ENCODE measurements at places on chromosomes 11 and 22.

DNA sequence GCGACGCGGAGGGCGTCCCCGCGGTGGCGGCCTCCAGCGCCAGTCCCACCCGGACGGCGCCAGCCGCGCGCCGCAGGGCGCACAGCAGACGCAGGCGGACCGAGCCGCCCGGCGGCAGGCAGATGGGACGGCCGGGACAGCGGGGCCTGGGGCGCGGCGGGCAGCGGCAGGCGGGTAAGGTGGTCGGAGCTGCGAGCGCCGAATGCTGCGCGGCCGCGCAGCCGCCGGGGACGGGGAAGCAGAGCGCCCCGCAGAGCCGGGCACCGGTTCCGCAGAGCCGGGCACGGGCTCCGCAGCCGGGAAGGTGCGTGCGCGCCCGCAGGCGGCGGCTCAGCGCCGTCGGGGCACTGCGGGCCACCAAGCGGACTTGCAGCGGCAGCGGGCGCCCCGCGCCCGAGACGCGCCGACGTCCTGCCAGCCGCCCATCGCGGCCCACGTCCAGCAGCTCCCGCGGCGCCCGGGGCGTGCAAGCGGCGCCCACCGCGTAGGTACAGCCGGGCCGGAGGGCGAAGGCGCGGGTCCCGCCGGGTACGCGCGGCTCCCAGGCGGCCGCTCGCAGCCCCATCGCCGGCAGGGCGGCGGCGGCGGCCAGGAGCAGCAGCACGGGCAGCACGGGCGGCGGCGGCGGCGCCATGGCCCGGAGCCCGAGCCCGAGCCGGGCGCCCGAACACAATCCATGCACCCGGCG is 739 bp downstream of the CELSR1 start:
- no peak for DNase-seq

DNA sequence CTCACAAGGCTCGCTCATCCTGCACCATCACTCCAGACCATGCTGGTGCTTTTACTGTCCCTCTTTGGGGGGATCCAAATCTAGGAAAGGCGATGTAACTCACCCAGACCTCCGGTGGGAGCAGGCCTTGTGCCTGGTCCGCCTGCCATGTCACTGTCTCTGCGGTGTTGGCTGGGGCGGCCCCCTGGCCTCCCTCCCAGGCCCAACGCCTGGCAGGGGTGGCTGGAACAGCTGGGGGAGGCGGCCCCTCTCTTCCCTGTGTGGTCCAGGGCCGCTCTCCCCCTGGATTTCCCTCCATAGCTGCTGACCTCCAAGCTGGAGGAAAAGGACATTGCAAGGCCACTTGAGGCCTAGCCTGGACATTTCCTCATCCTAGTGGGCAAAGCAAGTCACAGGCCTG is 11.1 kb upstream of the MGAT3 start:
- DNase-seq = no peak

DNA sequence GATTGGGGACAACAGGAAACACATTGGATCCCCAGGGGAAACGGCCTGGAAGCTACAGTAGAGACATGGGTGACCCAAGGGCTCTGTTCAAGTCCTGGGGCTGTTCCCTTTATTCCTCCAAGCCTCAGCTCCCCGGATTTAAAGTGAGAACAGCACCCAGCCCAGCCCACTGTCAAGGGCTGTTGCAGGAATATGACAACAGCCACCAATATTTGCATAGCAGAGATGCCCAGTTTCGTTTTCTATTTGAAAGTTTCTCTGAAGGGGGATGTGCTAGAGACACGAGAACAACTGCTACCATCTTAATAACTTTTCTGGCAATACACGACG is 81.1 kb upstream of the WNT7B start:
- no peak for DNase-seq

DNA sequence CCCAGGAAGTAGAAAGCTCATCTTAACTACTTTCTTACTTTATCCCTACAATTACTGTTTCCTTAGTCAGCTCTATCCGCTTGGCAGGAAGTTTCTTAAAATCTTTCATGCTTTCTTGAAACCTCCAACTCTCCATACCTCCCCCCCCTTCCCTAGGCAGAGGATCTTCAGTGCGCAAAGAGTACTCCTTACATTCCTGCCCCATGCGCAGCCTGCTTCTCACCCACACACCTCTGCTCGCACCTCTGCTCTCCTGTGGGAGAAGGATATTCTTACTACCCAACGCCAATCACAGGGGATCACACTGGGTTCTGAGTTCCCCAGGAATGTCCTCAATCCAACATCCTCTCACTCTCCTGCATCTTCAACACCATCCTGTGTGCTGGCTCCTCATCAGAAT is 12.3 kb downstream of the TCF20 start:
- no peak for DNase-seq

DNA sequence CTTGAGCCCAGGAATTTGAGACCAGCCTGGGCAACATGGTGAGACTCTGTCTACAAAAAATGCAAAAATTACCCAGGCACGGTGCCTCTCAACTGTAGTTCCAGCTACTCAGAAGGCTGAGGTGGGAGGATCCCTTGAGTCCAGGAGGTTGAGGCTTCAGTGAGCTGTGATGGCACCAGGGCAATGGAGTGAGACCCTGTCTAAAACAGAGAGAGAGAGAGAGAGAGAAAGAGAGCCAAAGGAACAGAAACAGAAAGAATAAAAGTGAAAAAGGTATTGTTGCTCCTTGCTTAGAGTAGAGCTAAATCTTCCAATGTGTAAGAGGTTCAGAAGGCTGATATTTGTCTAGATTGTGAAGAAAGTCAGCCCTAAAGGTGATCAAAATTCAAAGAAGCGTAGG is 8.9 kb upstream of the ETS1 start:
- DNase-seq = no peak

DNA sequence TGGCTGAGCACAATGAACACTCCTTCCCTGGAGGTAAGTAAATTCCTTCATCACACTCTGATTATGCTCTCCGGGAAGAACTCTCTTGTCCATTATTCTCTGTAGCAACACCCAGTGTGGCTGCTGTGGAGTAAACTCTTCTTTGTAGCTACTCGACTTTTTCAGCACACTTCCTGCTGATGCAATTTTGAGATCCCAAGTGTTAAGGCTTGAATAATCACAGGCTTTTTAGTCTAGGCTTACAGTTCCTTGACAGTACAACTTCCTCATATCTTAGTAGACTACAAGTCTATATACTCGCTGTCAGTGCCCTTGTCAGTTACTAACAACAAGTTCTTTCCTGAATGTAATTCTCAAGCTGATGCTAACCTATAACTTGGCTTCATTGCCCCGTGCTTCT is 301.8 kb upstream of the API5 start:
- no peak for DNase-seq

- no peak for DNase-seq
These were observed 1.5 kb upstream of the SMPD1 start for GRCh38 chr11:6388748-6389147.

DNA sequence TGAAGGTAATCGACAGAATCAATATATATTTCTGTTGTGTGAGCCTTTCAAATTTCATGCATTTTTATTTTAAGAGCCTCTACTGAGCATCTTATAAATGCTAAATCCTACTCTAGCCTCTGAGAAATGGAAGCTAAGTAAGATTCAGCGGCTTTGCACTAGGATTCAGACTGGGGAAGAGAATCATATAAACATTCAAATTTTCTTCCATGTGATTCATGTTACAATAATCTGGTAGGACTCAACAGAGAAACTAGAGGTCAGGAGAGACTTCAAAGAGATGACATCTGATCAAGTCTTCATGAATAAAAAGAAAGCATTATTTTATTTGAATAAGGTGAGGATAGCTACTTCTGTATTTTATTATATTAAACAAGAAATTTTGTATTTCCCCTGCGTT is 538.9 kb downstream of the DLG2 start:
- no peak for DNase-seq

- DNase-seq = no peak
These were observed 383.4 kb upstream of the LARGE1 start for GRCh38 chr22:34303656-34304055.
